Endothelial cell of umbilical vein (primary cell): ENCODE measurements at places on chromosomes 16 and 17. TPM values are rescaled to one million over a fixed set of nuclear protein-coding genes. Genes with fewer than 3 reads are reported as not detected.

DNA sequence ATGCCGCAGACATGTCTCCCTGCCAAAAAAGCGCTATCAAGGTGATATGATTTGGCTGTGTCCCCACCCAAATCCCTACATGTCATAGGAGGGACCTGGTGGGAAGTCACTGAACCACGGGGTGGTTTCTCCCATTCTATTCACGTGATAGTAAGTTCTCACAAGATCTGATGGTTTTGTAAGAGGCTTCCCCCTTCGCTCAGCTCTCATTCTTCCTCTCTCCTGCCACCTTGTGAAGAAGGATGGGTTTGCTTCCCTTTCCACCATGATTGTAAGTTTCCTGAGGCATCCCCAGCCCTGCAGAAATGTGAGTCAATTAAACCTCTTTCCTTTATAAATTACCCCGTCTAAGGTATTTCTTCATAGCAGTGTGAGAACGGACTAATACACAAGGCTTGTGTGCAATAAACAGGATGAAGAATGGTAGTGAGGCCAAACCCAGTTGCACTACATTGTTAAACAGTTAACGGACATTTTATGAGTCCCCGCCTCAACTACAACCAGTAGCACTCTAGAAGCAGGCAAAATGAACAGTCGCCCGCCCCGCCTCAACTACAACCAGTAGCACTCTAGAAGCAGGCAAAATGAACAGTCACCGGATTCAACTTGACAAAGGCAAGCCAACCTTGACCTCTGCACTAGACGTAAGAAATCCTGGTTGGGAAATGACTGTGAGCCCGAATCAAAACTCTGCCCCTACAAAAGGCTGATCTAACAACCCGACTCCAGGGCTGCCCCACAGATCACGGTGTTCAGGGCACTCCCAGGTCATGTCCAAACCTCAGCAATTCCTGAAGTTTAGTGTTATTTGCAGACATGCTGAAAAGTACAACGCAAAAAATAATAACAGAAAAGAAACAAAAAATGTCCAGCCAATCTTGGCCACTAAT lies 26.3 kb downstream of the VPS53 start:
- peak; percentile 34 for DNase-seq

DNA sequence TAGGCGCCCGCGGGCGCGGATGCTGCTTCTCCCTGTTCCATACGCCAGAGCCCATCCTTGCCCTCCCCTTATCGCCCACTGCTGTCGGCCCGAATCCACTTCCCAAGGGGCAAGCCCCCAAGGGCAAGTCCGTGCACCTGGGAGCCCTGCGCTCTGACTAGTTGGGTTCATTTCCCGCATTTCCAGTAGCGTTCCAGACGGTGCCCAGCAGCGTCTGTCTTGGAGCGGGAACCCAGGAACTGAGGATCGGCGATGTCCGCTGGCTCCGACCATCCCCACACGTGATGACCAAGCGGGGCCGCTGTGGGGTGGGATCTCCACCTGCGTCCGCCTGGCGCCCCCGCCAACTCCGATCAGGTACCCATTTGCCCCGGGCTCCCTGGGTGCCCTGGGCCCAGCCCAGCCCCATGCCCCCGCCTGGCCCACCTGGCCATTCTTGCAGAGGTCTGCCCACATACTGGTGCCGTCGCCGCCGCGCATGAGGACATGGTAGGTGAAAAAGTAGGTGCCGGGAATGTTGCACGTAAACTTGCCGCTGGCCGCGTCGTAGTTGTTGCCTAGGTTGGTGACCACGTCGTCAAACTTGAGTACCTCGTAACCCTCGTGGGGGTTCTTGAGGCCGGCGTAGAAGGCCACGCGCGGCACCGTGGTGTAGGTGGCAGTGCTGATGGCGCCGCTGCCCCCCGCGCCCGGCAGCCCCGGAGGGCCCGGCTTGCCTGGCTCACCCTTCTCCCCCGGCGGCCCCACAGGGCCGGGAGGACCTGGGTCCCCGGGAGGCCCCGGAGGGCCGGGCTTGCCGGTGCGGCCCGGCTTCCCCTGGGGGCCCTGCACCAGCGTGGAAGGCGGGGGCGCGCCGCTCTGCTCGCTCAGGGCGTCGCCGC lies 837 bp downstream of the C1QL1 start:
- DNase-seq, result no peak

GRCh38 chr16:21647562-21648164 lies 4.7 kb downstream of the IGSF6 start:
- DNase-seq, result no peak

GRCh38 chr17:8056976-8057625 lies 18.2 kb downstream of the ALOX15B start:
- DNase-seq, result no peak

GRCh38 chr17:49969134-49969759 lies at the start of gene DLX4:
TSS of gene DLX4 (plus strand) at chr17:49969190. CDS start at chr17:49969469, 279 bp downstream.
- DNase-seq, result no peak

GRCh38 chr17:73514146-73514863 lies 129.9 kb downstream of the SDK2 start:
- no peak for DNase-seq

GRCh38 chr17:74199306-74200092 lies 4.0 kb upstream of the RPL38 start:
- DNase-seq, result peak; percentile 50

- DNase-seq, result peak; percentile 50
These were observed 11.9 kb downstream of the EXOC7 start for GRCh38 chr17:76091526-76092286.

DNA sequence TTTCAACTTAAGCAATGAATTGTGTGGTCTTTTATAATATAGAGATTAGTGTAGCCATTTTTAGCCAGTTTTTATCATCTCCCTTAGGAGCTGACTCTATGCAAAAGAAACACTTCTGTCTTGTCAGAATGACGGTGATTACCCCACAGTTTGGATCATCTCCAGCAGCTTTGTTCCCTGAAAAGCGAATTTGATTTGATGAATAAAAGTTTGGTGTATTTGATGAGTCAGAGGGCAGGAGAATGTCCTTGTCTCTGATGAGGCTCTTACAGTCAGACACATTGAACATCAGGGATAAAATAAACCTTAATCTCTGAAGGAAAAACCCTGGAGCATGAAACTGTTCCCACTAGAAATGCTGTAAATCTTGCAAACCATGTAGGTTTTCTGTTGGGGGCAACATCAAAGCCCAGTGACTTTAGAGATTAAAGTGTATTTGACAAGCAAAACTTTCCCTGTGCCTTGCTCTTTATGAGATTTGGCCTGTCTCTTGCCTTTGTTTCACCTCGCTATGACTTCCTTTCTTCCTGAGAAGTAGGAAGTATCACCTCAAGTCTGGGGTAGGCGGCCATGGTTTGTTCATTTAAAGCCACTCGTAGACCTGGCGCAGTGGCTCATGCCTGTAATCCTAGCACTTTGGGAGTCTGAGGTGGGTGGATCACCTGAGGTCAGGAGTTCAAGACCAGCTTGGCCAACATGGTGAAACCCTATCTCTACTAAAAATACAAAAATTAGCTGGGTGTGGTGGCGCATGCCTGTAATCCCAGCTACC lies 209.3 kb downstream of the FTO start:
- DNase-seq, result no peak

Gene MYH8
- not detected in 2 replicates for total RNA-seq

Gene HBQ1
- not detected in 2 replicates for total RNA-seq

Gene IL21R
- not detected in 2 replicates for total RNA-seq

Gene VPS4A
- total RNA-seq, result 34.8 and 37.1 TPM in 2 replicates
